Activated CD4-positive, alpha-beta T cell treated with anti-CD3 and anti-CD28 coated beads, Interleukin-2, amount 50 U/mL, for 24 hours (primary cell): ENCODE measurements at places on chromosomes 2 and 18.

GRCh38 chr2:9137379-9138150, 69.0 kb upstream of the ASAP2 start:
- DNase-seq, result no peak

GRCh38 chr2:241773511-241774418, 2.9 kb upstream of the GAL3ST2 start:
- DNase-seq, result no peak

GRCh38 chr2:10326151-10326616, 23.5 kb downstream of the HPCAL1 start:
- DNase-seq, result no peak

DNA sequence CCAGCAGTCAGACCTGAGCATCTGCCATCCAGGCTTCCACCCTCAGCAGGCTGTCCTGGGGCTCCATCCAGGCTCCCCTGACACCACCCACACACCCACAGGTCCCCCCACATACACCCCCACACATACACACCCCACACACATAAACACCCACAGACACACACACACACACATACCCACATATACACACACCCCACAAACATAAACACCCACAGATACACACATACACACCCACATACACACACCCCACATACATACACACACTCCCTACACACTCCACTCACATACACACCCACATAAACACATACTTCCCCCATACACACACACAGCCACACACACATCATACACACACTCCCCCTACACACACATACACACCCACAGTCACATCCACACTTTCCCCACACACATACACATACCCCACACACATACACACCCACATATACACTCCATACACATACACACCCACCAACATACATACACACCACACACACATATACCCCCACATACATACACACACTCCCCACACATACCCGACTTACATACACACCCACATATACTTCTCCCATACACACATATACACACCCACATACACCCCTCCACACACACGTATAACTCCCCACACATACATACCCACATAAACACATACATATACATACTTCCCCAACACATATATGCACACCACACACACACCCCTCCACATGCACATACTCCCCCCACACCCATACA, 183.3 kb upstream of the ETAA1 start:
- DNase-seq, result no peak

DNA sequence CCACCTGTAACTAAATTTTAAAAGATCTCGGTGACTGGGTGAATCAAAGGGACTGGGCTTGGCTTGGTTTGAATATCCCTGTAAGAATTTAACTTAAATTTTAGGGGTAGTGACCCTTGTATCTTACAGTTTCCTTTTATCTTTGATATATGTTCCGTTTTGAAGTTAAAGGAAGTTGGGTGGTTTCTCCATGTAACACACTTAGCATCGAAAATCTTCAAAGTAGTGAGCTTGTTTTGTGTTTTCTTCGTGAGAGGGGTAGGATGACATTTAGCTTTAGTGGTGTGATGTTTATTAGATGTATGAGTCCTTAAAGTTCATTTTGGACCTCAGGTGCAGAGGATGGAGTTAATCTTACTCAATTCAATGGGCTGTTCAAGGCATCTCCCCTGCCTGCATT, 1.6 kb downstream of the WDR7 start:
- no peak for DNase-seq

GRCh38 chr2:175154661-175155082, 13.3 kb downstream of the ATF2 start:
- DNase-seq, result no peak

DNA sequence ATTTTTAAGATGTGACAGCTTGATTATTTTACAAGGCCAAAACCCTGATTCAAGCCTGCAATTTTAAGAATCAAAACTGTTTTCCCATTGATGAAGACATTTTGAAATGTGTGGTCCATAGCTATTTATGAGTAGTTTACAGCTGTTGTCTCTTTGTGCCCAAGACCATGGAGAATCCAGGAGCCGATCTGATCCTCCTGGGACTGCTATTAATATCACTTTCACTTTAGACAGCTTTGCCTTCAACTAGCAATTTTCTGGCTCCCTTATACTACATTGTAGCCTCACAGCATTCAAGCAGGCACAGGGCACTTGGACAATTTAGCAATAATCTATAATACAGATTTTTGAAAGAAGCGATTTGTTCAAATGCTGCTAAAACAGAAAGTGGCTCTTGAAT, 172.9 kb downstream of the SLC8A1 start:
- no peak for DNase-seq

- DNase-seq, result no peak
These were observed 30.4 kb upstream of the RAB6D start for GRCh38 chr2:131394147-131394931.

- DNase-seq, result no peak
These were observed 353.6 kb upstream of the TRIB2 start for GRCh38 chr2:12363138-12363537.

DNA sequence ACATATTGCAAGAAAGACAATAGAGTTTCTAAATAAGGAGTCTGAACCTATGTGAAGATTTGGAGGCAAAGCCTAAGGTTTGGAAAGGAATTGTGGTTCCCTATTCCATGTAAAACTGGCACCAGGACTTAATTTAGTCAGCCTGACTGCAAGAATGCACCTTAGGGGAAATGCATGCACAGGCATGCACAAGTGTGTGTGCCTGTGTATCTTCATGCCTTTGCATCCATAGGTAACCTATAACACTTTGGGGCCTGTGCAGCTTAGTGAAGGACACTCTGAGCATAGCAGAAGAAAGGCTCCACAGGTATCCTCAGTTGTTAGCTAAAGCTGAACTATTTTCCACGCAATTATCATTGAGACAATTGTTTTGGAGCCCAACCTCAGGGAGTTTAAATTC, 73.4 kb downstream of the RPRM start:
- no peak for DNase-seq

DNA sequence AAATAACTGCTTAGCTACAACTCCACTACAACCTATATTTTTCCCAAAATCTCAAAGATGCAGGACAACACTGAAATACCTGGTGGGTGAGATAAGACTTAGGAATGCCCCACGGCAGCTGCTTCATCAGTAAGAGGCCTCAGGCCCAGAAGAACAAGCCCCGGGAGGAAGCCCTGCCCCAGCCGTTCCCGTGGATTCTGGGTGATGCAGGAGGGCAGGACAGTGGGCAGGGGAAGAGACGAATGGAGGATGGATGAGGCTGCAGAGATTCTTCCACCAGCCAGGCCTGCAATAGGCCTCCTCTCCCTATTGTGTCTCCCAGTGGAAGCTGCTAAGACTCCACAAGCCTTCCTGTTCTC, 197.9 kb upstream of the HDAC4 start:
- no peak for DNase-seq

DNA sequence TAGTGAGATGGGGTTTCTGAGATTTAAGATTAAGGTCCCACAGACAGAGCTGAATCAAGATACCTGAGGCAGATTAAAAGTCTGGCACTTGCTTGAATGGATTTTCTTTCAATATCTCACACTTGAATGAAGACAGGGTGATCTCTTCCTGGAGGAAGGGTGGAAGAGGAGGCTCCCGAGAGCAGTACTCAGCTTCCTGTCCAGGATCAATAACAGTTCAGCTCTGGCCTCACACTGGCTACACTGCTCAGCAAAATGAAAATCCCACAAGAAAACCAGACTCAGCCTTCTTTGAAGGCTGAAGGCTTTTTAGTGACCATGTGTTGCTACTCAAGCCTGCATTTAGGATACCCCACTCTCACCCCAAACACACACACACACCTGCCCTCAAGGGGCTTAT, 11.1 kb downstream of the ARHGEF33 start:
- no peak for DNase-seq

- no peak for DNase-seq
These were observed 266 bp downstream of the KDM3A start for GRCh38 chr2:86441392-86441881.

DNA sequence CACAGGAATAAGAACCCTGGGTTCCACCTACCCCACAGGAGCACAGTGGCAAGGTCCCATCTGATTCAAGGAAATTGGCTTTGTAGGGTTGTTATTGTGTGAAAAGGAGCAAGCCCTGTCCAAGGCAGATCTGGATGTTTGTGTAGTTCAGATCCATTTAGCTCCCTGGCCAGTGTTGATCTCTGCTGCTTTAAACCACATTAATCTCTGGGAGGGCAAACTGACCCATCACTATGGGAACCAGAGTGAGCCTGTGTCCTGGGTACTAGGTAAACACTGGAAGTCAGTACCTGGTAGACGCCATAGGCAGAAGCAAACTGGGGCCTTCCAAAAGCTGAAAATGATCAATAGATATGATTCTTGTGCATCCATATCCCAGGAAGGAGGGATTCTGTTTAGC, 271.5 kb upstream of the EPAS1 start:
- DNase-seq, result no peak

GRCh38 chr2:22981785-22982184, 403.2 kb upstream of the KLHL29 start:
- no peak for DNase-seq

GRCh38 chr18:9428301-9428706, 47.0 kb upstream of the RALBP1 start:
- no peak for DNase-seq
